ENCODE measurements at places on chromosomes 6 and 20. TPM values are rescaled to one million over a fixed set of nuclear protein-coding genes. Genes with fewer than 3 reads are reported as not detected.

The CAGE1 gene
- total RNA-seq = not detected

The EFCAB8 gene
- not detected for total RNA-seq

The MUCL3 gene
- not detected for total RNA-seq

The DNMT3B gene
- 5.3 TPM for total RNA-seq

The SEMG1 gene
- total RNA-seq = not detected

The CSNK2A1 gene
- total RNA-seq = 157 TPM

The SYTL3 gene
- 1.1 TPM for total RNA-seq

The PRDM1 gene
- total RNA-seq = 4.2 TPM

The SRXN1 gene
- 292 TPM for total RNA-seq

The DLK2 gene
- total RNA-seq = 6.4 TPM

The CDYL gene
- total RNA-seq = 33.3 TPM

The ADGB gene
- total RNA-seq = not detected

The TUBE1 gene
- 7.1 TPM for total RNA-seq

The SLC17A3 gene
- 1.00 TPM for total RNA-seq

The FAM217A gene
- not detected for total RNA-seq

The IL17A gene
- total RNA-seq = not detected

Data from A549 treated with DMSO at 1 μM for 4 hours (cell line).